ENCODE measurements at places on chromosomes 11 and 22.

DNA sequence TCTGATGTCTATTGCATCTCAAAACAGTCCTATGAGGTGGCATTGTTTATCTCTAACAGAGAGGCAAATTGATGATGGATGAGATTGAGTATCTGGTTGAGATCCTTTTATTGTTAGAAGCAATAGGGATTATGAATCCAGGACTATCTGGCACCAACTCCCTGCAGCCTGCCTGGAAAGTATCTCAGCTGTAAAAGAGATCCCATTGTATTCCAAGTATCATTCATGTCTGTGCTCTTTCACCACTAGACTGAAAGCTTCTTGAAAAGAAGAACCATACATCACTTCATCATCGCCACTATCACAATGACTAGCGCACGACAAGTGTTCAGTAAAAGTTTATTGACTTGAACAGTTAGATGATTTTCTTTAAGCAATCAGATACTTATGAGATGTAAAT, 41.9 kb upstream of the PCF11 start:
- DNase-seq = no peak

DNA sequence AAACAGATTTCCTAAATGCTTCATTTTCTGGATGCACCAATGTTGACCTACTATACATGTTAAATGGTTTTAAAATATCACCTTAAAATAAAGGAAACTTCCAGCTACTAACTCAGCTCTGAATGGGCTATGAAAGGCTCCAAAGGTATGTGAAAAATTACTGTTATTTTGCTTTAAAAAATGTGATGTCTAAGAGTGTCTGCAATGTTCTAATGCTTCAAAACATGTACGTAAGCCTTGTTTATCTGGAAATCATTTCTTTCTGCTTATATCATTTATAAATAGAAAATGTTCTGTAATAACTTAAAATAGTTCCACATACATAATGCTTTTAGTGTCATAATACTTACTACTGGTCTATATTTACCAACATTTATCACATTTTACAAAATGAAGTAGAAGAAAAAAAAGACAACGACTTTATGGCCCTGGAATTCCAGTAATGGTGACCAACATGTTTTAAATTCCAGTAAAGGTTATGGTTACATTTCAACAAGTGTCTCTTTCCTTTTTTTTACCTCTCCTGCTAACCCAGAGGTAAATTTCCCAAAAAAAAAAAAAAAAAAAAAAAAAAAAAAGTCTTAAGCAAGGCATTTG, 2.5 kb downstream of the BDNF start:
- no peak for DNase-seq

DNA sequence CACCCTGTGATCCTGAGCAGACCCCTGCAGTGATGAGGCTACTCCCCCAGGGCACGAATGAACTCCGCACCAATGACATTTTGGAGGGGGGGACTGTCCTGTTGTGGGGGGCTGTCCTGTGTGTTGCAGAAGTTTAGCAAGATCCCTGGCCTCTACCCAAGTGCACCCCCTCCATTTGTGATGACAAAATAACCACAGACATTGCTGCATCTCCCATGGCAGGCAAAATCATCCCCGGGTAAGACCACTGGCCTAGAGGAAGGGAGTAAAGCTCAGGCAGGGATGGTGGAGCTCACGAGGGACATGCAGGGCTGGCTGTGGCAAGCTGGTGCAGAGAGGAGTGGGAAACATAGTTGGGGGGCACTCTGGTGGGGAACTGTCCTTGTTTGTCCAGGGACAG, 40.6 kb downstream of the NECTIN1 start:
- no peak for DNase-seq

- no peak for DNase-seq
These were observed 11.0 kb upstream of the EHF start for GRCh38 chr11:34609850-34610249.

GRCh38 chr11:65650547-65651338, 12.0 kb downstream of the RELA start:
- peak; percentile 61 for DNase-seq

GRCh38 chr11:73017024-73017751, 124.9 kb downstream of the FCHSD2 start:
- DNase-seq = no peak

- no peak for DNase-seq
These were observed 340.4 kb downstream of the OPCML start for GRCh38 chr11:133191931-133192330.

DNA sequence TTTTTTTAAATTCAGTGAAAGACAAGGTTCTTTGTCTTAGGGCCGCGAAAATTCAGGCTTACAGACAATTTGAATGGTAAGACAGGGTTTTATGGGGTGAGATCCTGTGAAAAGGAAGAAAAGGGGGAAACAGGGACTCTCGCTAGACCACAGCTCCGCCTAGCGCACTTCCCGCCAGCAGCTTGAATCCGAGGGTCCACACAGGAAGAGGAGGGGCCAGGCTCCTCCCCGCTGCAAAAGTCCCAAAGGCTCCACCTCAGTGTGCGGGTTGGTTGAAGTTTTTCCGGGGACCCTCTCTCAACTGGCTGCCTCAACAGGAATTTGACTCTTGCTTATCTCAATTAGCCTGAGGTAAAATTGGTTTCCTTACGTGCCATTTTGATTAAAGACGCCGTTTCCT, 950.9 kb upstream of the CNTN5 start:
- DNase-seq = no peak

DNA sequence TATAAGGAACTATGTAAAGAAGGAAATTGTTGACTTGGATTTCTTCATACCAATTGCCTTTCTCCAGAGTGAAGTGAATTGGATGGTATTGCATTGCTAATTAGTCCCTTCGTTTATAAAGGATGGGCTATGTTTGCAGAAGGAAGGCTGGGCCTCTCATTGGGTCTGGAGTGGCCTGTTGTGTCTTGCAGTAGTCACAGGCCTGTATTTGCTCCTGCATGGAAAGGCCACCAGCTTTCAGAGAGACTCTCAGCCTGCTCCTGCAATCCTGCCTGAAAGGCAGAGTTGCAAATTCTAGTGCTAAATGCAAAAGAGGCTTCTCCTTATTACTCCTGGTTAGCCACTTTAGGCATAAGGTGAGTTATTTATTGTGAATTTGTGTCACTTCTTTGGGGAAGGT, 103.8 kb downstream of the EXT2 start:
- DNase-seq = no peak

- DNase-seq = no peak
These were observed 18.1 kb downstream of the CHST1 start for GRCh38 chr11:45647329-45647728.

DNA sequence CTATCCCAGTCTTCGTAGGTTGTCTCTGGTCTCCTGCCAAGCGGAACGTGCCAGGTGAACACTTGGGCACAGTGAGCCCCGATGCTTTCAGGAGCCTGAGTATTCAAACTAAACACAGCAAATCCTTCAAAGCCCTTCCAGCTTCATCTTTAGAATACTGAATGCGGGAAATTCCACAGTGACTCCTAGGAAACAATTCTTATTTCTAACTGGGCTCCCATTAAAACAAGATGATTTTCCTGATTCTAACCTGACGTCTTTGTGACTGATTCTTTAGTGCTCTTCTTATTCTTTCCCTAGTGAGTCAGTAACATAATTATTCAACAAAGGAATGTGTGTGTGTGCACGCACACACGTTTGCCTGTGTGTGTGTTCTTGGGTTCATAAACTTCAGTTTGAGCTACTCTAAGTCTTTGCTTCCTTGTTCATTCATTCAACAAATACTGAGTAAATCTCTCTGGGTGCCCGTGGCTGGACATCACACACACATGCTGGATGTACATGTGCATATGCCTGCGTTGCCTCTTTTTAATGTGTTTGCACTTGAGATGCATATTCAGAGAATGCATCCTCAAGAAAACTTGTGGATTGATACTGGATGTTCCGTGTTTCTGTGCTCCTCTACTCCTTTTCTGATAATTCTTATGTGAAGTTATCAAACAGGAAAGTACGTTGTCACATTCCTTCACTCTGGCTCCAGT, 134.5 kb downstream of the WNT7B start:
- no peak for DNase-seq

DNA sequence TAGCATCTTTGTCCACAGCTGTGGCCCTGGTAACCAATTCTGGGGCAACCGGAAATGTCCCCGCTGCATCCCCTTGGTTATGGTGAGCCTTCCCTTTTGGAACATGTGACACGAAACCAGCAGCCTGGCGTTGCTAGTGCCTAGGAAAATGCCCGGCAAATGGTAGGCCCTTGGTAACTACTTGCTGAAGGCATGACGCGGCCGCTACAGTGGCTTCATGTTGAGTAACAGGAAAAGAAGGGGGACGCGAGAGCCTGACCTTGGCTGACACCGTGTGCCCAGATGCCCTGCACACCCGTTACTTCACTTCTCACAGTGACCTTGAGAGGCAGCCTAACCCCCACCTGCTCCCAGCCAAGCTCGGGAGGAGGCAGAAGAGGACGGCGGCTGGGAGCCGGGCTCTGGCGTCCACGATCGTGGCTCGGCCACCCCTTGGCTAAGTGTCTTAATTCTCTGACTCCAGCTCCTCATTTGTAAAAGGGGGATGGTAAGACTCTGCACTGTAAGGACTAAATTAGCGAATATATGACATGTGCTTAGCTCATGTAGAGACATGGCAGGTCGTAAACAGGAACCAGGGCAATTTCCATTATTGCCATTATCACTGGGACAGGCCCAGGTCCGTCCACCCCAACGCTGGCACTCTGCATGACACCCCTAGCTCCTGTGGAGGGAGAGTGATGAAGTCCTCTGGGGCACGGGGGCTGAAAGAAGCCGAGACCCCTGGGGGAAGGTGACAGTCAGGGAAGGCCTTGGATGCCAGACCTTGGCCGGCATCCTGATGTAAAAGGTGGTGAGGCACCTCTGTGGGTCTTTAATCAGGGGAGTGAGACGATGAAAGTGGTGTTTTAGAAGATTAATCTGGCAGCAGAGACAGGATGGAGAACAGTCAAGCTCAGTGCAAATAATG, 18.9 kb downstream of the IFT27 start:
- no peak for DNase-seq

- no peak for DNase-seq
These were observed 586.4 kb downstream of the BRD1 start for GRCh38 chr22:49241174-49241851.

DNA sequence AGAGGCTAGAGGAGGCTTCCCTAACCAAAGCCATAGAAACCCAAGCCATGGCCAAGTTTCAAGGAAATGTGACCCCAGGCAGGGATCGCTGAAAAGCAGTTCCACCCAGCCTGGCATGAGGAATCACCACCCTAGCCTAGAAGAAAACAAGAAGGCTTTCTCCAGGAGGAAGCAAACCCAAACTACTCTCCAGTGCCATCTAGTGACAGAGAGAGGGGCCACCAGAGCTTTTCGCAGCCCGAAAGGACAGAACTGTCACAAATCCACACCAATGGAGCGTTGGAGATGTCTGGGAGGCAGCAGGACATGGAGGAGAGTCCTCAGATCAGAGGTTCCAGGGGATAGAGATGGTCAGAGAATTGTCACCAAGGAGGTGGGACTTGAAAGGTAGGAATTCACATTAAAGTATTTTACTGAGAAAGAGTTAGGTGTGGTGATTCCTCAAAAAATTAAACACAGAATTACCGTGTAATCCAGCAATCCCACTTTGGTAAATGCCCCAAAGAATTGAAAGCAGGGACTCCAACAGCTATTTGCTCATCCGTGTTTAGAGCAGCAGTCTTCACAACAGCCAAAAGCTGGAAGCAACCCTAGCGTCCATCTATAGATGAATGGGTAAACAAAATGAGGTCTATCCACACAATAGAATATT, 67.3 kb upstream of the NUP50 start:
- peak; percentile 77 for DNase-seq

DNA sequence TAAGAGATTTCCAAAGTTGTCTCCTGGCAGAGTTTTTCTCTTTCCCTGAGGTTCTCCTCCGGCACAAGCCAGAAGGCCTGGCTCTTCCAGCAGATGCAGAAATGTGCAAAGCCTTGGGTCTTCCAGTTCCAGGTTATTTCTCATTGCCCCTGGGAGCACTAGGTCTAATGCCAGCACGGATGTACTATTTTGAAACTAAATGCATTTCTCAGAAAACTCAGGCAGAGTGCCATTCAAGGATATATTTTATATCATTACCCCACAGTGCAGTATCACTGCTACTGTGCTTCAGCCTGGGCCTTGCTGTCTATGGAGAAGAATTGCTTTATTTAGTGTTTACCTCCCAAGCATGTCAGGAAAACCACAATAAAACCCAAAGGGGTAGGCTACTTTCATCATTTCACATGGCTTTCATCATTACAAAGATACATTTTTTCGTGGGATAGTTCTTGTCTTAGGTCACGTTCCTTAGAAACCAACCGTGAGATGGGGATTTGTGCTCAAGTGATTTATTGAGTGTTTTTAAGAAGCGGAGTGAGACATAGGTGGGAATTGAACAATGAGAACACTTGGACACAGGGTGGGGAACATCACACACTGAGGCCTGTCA, 22.4 kb upstream of the FZD4 start:
- no peak for DNase-seq

GRCh38 chr22:33381531-33382406, 323.6 kb upstream of the SYN3 start:
- no peak for DNase-seq

- DNase-seq = no peak
These were observed 3.0 kb upstream of the CHEK1 start for GRCh38 chr11:125621995-125622394.

- DNase-seq = no peak
These were observed 28.8 kb upstream of the CHKA start for GRCh38 chr11:68150037-68150436.

DNA sequence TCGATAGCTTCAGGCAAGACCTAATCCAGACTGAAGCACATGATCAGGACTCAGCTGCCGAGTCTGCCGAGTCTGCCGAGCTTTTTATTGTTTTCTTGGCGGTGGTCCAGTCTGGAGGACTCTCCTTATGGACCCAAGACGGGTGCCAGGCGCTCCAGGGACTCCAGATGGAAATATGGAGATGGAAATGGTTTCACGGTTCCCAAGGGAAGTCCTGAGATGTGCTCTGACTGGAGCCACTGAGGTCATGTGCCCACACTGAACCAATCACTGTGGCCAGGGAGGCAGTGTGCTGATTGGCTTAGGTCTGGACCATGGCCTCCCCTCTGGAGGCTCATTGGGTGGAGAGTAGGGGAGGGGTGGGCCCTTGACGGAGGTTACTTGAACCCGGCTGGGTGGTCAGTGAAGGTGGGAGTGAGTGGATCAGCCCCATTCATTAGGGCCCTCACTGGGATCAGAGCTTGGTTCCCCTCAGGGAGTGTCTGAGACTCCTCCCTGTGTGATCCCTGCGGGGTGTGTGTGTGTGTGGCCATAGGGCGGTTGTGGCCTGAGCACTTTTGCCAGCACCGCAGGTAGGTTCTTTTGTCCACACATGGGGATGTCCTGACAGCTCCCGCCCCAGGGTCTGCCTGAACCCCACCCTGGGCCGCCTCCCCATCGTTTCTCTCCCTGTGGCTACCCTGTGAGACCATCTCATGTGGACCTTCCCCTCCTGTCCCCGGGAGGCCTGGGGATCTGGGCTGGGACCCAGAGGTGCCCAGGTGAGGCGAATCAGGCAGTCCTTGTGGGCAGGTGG, 14.0 kb downstream of the RPS6KA4 start:
- no peak for DNase-seq

GRCh38 chr11:15446929-15447328, 332.2 kb downstream of the INSC start:
- no peak for DNase-seq

- DNase-seq = no peak
These were observed 1.4 kb downstream of the FOSL1 start for GRCh38 chr11:65898656-65899355.

- DNase-seq = no peak
These were observed 163.2 kb downstream of the FAT3 start for GRCh38 chr11:92387859-92388258.

All from glutamatergic neuron (in vitro differentiated cells).